ENCODE measurements at places on chromosomes 13 and 19. TPM values are rescaled to one million over a fixed set of nuclear protein-coding genes. Genes with fewer than 3 reads are reported as not detected.

DNA sequence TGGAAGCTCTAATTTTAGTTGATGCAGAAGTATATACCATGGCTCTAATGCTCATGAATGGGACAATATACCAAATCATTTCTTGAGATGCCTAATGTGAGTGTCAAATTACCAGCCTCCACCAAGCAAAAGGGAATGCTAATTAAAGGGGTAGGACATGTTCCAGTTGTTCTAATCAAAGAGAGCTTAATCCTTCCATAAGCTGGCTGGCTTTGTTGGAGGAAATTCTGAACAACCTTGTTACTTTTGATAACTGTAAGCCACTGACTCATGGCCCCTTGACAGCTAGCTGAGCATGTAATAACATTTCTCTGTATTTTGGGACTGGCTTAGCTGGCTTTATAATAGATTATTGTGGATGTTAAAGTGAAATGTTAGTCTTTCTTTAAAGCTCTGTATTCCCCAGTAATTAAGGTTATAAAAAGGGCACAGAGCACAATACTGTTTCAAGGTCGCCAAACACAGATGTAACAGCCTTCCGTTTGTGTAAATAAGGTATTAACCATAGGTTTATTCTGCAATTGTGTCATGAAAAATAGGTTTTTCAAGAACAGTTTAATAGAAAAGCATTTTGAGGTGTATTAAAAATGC lies 1194.0 kb downstream of the PCDH9 start:
- DNase-seq, result no peak

The PLPPR2 gene
- 6.7 TPM for total RNA-seq

GRCh38 chr19:3899531-3900294 lies 19.2 kb downstream of the ATCAY start:
- no peak for DNase-seq

DNA sequence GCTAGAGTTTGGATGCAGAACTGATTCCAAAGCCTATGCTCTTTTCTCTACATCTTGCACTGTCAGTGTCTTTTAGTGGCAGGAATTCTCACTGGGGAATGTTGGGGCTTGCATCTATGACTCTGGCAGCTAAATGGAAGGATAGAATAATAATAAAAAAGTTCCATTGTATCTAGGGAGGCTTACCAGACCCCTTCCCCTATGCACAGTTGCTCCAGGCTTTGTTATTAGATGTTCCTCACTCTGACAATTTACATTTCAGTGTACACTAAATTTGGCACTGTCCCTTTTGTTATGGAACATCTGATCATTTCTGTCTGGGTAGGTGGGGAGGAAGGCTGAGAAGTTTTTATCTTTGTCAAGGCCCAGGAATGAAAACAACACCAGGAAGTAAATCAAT lies 3.7 kb upstream of the TRIM13 start:
- no peak for DNase-seq

GRCh38 chr13:95355494-95355893 lies 54.2 kb upstream of the ABCC4 start:
- DNase-seq, result peak; percentile 37

DNA sequence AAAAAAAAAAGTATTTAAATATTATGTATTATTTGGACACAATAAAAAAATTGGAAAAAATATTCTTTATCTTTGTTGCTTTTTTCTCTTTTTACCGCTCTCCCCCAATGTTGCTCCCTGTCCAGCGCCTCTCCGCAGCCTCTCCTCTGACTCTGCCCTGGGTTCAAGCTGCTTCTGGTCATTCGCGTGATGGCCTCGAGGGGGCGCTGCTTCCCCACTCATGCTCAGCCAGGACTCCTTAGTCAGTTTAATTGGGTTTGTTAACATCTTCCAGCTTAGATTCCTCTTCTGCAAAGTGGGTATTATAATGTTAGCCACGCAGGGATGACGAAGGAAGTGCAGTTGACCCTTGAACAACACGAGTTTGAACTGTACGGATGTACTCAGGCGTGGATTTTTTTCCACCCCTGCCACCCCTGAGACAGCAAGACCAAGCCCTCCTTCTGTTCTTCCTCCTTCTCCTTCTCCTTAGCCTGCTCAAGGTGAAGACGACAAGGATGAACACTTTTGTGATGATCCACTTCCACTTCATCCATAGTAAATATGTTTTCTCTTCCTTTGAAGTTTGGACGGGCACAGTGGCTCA lies 4.9 kb upstream of the NWD1 start:
- no peak for DNase-seq

DNA sequence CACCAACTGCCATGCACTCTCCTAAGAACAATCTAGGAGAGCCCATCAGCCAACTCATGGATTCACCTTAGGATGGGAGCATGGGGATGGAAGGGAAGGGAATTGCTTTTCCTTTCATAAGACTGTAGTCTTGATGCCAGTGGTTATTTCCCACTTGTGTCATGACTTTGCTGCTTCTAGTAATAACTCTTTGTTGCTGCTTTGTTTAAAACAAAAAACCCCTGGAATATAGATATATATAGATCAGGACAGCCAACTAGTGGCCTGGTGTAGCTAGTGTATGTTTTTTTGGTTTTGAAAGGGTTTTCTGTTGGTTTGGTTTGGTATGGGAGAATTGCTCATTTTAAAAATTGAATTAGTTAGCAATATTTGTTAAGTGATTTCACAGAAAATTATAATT lies 39.3 kb upstream of the KCTD4 start:
- no peak for DNase-seq

DNA sequence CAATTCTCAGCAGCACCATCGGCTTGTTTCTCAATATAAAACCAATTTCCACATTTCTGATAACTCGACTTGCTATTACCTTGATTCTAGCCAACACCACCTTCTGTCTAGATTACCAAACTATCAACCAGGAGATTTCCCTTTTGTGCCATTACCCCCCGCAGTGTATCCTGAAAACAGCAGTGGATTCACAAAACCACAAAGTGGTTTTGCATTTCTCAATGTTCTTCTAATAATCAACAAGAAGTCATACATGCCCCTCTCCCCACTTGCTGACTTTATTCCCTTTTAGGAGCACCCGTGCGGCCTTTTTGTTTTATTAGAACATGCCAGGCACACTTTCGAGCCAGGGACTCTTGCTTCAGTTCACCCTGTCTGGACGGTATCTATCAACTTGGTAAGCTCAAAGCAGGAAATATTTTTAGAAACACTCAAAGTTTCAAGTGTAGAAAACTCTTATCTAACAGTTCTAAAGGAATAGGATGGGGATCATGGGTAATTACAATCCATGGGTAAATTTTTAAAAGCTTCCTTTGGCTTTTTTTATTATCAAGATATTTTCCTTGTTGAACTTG lies 967.4 kb downstream of the EFNB2 start:
- no peak for DNase-seq

The ZNF208 gene
- total RNA-seq, result 0.41 TPM

GRCh38 chr13:25118378-25118905 lies 22.5 kb downstream of the PABPC3 start:
- no peak for DNase-seq

The ADGRE1 gene
- total RNA-seq, result not detected

The ZMYM2 gene
- total RNA-seq, result 51.7 TPM

DNA sequence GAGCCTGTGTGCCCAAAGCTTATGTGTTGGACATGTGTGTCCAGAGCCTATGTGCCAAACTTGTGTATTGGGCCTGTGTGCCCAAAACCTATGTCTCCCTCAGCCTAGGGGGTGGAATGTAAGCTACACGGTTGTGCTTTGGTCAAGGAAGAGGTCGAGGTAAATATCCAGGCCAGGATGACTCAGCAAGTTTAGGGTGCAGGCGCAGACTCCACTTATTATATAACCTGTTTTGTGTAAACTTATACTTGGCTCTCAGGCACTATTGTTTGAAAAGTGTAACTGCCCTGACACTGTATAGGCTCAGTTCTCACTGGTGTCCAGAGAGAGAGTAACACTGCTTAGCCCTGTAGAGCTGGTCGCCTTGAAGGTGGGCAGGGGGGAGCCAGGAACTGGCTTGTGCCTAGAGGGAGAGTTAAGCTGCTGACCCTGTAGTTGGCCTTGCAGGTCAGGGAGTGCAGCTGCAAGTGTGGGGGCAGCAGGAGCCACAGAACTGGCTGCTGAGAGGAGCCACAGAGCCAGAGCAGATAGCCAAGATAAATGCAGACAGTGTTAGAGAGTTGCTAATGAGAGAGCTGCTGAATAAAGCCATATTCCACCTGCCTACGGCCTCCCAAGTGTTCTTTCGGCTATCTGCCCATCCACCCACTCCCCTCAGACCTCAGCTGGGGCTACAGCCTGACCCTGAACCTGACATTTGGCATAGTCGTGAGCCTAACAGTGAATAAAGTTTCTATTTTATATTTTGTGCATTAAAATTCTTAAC lies 517.2 kb upstream of the SLITRK1 start:
- DNase-seq, result no peak

The MBD3L2 gene
- not detected for total RNA-seq

DNA sequence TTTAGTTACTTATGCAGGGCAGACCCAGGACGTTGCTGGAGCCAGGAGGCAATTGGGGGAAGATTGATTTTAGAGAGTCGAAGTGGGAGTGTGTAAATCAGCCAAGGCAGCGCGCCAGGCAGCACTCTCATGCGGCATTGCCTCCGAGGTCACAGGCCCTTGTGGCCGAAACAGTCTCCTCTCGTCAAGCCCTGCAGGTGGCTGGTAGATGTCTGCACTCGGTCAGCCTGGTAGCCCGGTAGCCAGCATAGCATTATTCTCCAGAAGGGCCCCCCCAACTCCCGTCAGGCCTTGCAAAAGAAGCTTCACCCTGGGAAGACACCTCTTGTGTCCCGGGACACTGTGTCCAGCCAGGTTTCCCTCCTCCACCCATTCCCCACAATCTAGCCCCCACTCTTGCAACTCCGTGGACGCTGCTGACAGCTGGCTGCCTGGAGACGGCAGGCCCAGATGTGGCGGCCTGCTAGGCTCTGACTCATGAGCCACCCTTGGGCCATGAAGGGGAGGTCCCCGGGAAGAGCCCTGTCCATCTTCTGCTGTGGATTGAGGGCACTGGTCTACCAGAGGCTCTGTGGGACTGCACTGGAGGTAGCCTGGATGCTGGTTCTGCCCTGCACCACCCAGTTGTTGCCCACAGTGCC lies 2.6 kb upstream of the PEPD start:
- no peak for DNase-seq

DNA sequence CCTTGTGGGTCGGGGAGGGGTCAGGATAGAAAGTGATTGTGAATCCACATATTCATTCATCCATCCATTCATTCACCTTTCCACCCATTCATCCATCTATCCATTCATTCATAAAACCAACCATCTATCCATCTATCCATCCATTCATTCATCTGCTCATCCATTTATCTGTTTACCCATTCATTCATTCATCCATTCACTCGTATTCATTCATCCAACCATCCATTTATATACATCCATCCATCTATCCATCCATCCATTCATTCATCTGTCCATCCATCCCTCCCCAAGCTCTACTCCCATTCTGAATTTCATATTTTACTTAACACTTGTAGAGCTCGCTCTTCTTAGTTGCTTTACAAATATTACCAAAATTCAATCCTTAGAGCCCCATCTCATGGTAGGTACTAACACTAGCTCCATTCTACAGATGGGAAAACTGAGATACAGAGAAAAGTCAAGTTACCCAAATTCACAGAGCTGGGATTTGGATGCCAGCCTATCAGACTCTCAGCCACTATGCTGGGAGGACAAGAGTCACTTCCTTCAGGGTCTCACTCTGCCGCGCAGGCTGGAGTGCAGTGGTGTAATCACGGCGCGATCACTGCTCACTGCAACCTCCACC lies 37.6 kb downstream of the PIN1 start:
- no peak for DNase-seq
